Sciatic nerve (tissue), 2 donors: ENCODE measurements at places on chromosomes 6 and 20.

- no peak for DNase-seq
These were observed 64.2 kb downstream of the SGK1 start for GRCh38 chr6:134253681-134254080.

GRCh38 chr20:37407573-37408002, 61.6 kb downstream of the SRC start:
- DNase-seq, result no peak

- no peak for DNase-seq
These were observed 191.8 kb upstream of the LRFN2 start for GRCh38 chr6:40778918-40779317.

GRCh38 chr6:22247916-22248482, 48.8 kb downstream of the PRL start:
- no peak for DNase-seq

- DNase-seq, result no peak
These were observed 2.3 kb downstream of the TOX2 start for GRCh38 chr20:43916881-43917371.

DNA sequence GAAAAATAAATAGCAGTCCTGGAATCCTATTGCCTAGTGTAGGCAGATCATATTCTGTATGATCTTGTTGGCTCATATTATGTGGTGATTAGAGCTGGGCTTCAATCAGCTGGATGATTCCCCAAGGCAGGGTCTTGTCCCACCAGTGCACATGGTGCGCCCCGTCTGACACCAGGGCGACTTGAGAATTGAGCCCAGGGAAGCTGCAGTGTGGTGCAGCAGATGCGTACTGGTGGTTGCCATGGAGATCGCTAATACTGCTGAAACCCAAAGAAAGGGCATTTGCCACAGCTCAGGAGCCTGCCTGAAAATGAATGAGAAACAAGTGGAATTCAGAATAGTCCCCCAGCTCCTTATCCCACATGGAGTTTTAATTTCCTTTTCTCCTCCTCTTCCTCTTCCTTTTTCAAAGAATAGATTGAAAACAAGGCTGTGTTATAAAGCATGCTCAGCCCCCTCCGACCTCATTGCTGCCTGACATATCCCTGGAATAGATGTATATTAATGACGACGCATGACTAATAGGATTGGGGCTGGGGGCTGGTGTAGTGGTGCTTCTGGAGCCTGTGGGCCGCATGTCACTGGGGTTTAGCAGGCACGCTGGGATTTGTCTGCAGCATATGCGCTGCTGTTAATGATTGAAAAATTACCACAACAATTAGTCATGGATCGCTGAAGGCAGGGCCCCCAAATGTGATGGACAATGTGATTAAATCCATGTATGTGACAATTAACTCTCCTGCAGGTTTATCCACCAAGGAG, 210.5 kb downstream of the FARS2 start:
- no peak for DNase-seq

DNA sequence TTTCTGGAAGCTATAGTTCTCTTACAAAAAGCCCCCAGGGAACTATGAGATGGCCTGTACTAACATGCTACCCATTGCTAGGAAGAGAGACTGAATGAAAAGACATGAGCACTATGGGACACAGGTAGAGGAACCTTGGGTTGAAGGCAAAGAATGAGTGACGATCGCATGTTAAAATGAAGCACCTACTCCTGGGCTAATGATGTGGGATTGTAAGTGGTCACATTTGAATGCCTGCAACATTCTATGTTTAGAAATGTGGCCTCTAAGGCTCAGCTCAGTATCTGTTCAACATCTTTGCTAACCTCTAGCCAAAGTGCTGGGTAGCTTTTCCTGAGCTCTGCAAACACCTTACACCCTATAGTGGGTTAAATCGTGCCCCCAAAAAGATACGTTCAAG, 5.2 kb upstream of the ZC3H12D start:
- no peak for DNase-seq

DNA sequence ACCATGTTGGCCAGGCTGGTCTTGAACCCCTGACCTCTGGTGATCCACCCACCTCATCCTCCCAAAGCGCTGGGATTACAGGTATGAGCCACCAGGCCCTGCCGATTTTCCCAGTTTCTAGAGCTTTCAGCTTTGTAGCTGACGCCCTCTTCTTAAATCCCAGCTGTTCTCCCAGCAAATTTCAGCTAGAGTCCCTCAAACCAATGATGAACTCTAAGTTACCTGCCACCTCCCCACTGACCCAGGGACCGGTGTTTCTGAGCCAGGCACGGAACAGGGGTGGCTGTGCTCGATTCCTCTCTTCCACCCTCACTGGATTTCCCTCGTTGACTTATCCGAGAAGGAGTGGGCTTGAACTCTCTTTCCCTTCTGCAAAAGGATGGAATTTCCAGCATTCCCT, 39.1 kb downstream of the SUN5 start:
- no peak for DNase-seq

DNA sequence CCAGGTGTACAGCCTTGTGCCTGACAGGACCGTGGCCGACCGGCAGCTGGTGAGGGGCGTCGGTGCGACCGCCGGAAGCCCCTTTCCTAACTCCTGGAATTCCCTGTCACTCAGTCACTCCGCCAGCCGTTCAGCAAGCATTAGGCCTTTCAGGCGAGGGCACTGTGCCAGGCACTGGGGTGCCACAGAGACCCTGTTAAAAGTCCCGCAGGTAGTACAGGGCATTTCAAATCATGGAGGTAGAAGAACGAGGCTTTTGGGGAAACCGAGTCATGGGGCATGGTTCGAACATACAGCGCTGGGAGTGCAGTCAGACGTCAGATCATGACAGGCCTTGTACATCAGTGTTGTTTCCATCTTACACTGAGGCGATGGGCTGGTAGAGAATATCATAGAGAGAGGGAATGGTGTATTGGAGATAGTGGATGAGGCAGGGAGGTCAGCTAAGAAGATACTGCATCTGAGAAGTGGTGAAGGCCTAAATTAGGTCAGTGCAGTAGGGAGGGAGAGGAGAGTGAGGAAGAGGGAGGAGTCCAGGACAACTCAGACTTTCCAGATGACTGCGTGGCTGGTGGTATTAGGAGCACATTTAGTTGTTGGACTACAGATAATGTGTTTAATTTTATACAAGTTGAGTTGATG, 892 bp upstream of the DXO start:
- DNase-seq, result no peak

DNA sequence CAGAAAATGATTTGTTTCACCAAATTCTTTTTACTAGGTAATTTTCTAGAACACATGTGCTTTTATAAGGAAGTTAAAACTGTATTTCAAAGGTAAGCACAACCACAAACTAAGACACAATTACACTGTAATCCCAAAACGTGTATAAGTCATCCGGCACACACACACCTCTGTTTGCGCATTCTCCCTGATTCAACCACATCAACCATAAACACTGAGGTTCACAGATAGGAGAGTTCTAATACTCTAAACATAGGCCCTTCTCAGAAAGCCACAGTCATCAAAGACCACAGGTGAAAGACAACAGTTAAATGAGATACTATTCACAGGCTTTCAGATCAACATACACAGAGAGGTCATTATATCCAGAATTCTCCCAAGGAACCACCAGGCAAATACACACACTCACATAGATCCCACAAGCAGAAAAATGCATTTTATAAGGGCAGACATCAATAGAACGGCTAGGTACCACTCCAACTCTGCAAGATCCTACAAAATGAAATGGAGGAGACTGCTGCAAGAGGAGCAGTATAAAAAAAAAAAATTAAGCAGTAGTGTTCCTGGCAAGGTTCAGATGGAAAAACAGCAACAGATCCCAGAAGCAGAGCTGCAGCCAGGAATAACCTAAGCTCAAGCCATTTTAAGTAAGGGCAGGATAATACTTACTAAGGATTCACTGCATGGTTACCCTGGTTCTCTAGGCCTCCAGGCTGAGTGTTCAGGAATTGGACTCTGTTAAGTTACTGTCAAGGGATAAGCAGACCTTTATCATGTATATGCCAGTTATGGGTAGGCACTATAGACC, 6.6 kb upstream of the FBXO9 start:
- DNase-seq, result no peak

GRCh38 chr6:20173833-20174792, 38.2 kb downstream of the MBOAT1 start:
- no peak for DNase-seq

DNA sequence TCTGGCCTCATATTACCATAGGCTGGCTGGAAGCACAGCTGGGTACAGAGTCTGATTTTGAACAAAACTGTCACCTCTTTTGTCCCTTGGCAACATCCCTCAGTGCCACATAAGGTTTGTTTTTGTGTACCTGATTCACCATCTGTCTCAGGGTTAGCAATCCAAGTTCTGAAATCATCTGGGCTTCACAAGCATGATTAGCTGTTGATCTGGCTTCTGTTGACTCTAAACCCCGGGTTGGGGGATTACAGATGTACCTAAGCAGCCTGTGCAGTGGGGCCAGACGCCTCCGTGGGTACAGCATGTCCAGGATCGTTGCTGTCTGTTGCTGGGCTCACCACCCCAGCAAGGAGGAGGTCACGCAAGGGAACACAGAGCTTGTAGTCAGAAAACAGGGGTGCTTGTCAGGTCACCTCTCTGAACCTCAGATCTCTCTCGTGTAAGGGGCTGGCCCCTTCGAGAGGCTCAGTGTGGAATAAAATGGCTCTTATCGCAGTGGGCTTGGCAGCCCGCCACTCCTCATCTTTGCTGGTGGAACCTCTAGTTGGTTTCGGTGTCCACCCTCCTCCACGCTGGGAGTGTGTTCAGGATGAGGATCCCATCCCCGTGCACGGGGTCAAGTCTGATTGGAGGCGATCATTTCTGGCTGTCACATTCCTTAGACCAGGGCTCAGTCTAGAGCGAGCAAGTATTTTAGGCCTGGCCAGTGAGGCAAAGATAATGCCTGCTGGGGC, 39.2 kb upstream of the ZNF831 start:
- DNase-seq, result no peak

- no peak for DNase-seq
These were observed 43.8 kb downstream of the ERMARD start for GRCh38 chr6:169795196-169795595.

DNA sequence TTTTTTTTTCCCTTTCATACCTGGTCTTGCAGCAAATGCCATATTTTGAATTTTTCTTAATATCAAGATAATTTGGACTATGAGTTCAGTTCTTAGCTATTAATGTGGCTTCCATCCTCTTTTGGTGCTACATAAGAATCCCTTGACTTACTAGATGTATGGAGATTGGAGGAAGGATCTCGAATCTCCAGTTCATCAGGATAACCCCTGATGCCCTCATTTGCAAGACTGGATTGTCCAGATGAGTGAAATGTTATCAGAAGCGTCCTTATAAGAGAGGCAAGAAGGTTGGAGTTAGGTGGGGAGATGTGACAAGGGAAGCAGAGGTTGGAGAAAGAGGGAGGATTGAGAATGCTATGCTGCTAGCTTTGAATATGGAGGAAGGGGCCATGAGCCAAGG, 499.6 kb upstream of the SYNCRIP start:
- no peak for DNase-seq

GRCh38 chr20:8414586-8415274, 282.7 kb downstream of the PLCB1 start:
- no peak for DNase-seq

GRCh38 chr20:59342023-59342957, 41.9 kb downstream of the EDN3 start:
- no peak for DNase-seq

DNA sequence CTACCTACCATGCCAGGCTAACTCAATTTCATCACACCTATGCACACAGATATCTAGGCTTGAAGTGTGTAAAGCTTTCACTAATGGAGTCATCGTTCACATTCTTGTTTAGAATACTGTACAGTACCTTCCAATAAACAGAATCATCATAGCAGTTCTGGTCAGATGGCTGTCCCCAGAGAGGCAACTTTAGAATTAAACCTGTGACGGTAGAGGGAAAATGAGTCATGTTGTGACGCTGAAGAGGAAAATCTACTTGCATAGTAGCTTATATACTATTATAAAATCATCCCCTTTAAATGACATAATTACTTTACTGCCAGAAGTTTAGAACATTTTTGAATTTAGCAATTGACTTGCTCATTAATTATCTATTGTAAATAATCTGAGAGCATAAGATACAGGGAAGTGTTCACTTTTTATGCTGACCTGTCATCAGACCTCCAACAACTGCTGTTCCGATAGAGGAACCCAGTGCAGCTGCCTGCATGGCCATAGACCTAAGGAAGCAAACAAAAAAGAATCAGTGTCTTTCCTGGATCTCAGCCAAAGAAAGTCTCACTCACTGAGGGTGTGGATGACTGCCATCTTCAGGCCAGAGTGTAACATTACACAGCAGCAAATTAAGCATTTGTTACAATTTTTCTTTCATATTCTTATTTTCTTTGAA, 29.8 kb downstream of the RHAG start:
- DNase-seq, result no peak

DNA sequence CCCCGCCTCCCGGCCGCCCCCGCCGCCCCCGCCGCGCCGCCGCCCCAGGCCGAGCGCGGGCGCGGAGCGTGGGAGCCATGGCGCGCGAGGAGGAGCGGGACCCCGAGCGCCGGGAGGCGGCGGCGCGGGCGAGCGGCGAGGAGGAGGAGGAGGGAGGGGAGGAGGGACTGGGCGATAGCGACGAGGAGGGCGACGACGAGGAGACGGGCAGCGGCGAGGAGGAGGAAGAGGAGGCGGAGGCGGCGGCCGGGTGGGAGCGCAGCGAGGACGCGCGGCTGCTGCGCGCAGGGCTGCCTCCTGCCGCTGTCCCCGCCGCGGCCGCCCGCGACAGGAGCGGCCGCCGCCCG, at the start of gene SLC24A3:
Gene SLC24A3, plus strand, starts transcription at position 174 of the 347 bp plus-strand sequence.
- DNase-seq, result no peak

GRCh38 chr20:1206366-1207148, 3.3 kb downstream of the C20orf202 start:
- no peak for DNase-seq

DNA sequence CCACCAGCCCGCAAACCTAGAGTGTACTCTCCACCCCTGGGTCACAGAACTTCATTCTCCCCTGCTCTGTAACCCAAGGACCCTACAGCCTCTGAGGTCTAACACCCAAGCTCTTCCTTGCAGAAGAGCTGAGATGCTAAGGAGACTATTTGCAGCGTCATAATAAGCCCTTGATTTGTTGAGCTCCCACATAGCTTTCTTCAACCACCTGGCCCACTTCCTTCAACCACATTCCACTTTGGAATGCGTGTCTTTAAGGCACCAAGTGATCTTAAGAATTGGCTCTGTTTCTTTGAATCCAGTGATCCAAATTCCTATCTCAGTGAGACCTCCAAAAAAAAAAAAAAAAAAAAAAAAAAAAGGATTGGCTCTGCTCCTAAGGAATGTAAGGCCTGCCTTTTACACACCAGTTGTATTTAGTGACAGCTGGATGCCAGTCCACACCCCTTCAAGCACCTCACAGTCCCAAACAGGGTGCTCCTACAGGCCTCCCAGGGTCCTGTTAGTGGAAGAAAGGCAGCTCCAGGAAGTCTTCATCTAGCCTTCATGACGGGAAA, 106.2 kb downstream of the UBE3D start:
- no peak for DNase-seq

- DNase-seq, result no peak
These were observed 123.7 kb downstream of the CCDC170 start for GRCh38 chr6:151617539-151617938.
